ENCODE measurements at places on chromosomes 1 and 21.

GRCh38 chr1:183901748-183902330, 96.9 kb downstream of the RGL1 start:
- no peak for DNase-seq

- no peak for DNase-seq
These were observed 473.5 kb downstream of the PTPRU start for GRCh38 chr1:29709704-29710280.

GRCh38 chr1:165403835-165404482, 41.0 kb downstream of the RXRG start:
- no peak for DNase-seq

- no peak for DNase-seq
These were observed 36.3 kb downstream of the ACTL8 start for GRCh38 chr1:17791480-17791879.

- DNase-seq, result no peak
These were observed 378.5 kb downstream of the PLPP3 start for GRCh38 chr1:56200896-56201295.

DNA sequence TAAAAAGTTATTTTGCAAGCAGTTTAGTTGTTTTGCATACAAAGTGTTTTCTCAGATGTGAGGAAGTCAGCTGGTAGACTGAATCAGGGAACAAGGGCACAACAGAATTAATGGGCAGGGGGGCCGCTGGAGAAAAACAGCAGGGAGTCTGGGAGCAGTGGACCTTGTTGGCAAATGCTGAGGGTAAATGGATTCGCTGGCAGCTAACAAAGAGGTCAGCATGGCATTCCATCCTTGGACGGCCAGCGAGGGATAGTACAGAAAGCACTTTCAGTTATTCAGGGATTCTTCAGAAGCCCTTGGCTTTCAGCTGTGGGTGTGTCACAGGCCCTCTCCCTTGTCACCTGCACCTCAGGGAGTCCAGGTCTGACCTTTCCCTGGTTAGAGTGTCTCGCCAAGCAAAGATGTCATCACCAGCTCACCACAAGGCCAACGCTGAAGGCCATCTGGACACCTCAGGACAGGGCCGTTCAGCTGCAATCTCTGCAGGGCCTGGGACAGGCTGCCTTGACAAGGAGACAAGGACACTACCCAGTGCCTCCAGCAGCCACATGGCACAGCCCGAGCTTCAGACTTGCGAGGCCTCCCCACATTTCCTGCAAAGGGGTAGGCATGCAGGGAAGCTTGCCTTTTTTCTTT, 90.4 kb downstream of the KCNN3 start:
- DNase-seq, result no peak

- DNase-seq, result no peak
These were observed 1.8 kb upstream of the ADAMTS1 start for GRCh38 chr21:26847002-26847401.

GRCh38 chr1:183792300-183792699, 12.6 kb upstream of the RGL1 start:
- no peak for DNase-seq
